ENCODE measurements at places on chromosomes 3 and 15.

- peak; percentile 52 for DNase-seq
Measured at GRCh38 chr3:170356596-170357175, 829 bp upstream of the SKIL start.

- DNase-seq: no peak
Measured at GRCh38 chr3:151201051-151201730, 1.8 kb downstream of the GPR171 start.

DNA sequence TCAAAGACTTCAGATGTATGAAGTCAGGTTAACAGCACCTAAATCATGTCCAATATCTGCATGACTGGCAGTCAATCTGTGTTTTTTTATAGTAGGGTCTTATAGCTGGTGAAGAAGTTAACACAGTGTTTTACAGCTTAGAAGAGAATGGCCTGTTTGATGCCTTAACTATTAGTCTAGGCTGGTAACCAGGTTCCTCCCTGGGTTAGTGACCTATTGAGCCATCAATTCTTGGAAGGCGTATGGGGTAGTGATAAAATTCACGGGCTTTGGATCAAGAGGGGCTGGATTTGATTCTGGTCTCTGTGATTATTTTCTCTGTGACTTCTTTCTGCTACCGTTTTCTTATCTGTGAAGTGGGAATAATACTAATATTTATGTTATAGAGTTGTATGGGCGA lies 16.0 kb upstream of the TNFSF10 start:
- no peak for DNase-seq

GRCh38 chr3:186888569-186888968 lies 41.8 kb upstream of the ST6GAL1 start:
- DNase-seq: no peak

- no peak for DNase-seq
Measured at GRCh38 chr3:39052583-39052982, 767 bp downstream of the WDR48 start.

DNA sequence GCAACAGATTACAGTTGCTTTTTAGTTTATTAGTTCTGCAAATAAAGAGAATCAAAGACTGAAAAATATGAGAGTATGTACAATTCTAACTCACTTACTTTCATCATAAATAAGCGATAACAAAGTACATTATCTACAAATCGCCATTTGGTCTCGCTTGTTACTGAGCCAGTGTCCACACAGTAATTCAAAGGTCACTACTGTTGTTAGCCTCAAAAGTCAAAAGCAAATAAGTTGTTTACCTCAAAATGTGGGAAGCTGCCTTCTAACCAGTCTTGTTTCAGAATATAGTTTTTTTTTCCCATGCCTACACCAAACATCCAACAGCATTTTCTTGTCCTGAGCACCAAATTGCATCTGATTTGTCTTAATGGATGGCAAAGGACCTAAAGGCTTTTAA lies 127.4 kb upstream of the FAM3D start:
- DNase-seq: no peak

GRCh38 chr15:35626571-35627318 lies 80.8 kb upstream of the DPH6 start:
- DNase-seq: no peak
